Liver (tissue), 10 donors: ENCODE measurements at places on chromosomes 3 and 15.

GRCh38 chr15:76377217-76377616 is 40.6 kb downstream of the ISL2 start:
- no peak for DNase-seq

DNA sequence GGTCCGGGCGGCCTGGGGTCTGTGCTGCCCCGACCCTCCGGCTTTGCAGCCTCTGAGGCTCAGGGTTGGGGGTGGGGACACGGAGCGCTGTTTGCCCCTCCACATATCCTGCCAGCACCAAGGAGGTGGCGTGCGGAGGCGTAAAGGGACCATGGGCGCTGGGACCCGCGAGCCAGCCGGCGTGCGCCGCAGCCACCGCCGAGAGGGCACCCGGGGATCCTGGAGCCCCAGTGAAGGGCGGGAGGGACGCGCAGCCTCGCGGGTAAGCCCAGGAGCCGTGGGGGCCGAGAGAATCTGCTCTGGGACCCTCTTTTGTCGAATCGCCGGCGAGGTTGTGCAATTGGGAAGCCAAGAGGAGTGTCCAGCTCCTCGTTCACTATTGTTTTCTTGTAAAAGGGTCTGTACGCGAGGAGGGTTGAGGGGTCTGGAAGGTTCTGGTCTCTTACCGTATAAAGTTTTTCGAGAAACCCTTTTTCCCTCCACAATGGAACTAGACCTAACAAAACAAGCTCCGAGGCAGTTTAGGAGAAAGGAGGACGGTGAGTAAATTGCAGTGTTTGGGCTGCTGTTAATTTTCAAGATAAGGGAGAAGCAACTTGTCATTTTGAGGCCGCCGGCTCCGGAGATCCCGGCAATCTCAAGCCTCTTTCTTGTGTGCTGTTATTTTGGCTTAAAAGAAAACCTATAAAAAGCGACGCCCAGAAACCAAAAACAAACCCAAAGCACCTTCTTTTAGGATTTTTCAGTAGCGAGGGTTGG is 29.9 kb upstream of the ST3GAL6 start:
- DNase-seq: peak; percentile 43

DNA sequence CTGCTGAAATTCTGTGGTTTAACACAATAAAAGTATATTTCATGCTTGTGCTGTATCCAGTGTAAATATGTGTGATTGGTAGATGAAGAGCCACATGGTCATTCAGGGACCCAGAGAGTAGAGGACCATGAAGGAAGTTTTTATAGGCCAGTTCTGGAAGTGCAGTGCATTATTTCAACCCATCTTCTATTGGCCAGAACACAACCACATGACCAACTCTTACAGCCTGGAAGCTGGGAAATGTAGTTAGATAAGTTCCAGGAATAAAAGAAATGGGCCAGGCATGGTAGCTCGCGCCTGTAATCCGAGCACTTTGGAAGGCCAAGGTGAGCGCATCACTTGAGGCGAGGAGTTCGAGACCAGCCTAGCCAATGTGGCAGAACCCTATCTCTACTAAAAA is 21.4 kb upstream of the PRTG start:
- DNase-seq: no peak

DNA sequence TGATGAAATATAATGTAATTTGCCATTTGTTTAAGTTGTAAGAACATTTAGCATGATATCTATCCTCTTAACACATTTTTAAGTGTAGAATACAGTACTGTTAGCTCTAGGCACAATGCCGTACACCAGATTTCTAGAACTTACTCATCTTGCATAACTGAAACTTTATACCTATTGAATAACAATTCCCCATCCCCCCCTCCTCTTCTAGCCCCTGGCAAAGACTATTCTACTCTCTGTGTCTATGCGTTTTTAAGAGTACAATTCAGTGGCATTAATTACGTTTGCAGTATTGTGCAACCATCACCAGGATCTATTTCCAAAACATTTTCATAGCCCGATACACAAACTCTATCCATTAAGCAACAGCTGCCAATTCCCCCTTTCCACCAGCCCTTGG is 261.7 kb downstream of the PLOD2 start:
- DNase-seq: no peak

- DNase-seq: no peak
Observed at GRCh38 chr3:25863416-25863959, 73.6 kb downstream of the OXSM start.

DNA sequence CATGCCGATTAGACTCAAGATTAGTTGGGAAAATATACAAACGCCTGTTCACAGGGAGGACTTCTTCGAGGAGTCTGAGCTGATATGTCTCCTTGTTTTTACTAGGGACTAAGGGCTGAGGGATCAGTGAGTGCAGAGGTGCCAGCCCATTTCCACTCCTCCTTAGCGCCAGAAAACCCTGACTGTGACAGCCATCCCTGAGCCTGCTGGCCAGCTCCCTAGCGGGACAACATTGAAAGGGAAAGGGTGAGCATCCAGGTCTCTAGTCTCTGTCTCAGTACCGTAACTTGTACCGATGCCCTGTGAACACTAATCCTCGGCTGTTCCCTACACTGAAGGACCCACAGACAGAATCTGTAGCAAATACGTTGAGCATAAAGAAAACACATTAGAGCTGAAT is 243.4 kb downstream of the WNT5A start:
- DNase-seq: no peak

GRCh38 chr15:77584201-77584600 is 48.5 kb downstream of the LINGO1 start:
- DNase-seq: no peak

- no peak for DNase-seq
Observed at GRCh38 chr3:53518495-53518981, 24.1 kb downstream of the CACNA1D start.

DNA sequence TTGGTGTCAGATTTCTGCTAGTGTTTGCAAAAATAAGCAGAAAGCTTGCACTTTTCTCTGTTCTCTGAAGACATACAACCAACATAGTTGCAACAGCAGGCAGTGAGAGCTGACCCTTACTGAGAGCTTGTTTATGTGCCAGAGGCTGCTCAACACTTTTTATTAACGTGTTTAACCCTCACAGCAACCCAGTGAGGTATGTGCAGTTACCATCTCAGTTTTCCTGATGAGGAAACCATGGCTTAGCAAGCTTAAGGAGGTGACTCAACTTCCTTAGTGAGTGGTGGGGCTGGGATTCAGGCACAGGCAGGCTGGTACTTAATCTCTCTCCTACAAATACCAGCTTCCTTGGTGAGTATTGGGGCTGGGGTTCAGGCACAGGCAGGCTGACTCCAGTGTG is 158.1 kb upstream of the CTDSPL start:
- no peak for DNase-seq

- DNase-seq: no peak
Observed at GRCh38 chr3:111362381-111363009, 179.5 kb upstream of the CD96 start.

DNA sequence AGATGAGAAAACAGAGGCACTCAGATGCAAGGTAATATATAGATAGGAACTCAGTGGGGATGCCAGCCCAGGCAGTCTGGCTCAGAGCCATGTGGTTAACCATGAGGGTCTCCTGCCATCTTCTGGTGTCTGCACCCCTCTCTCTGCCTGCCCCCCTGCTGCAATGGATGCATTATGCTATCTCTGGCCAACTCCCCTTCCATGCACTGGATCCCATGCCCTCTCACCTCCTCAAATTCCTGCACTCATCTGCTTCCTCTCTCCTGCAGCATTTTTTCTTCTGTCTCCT is 163.2 kb downstream of the STT3B start:
- no peak for DNase-seq

DNA sequence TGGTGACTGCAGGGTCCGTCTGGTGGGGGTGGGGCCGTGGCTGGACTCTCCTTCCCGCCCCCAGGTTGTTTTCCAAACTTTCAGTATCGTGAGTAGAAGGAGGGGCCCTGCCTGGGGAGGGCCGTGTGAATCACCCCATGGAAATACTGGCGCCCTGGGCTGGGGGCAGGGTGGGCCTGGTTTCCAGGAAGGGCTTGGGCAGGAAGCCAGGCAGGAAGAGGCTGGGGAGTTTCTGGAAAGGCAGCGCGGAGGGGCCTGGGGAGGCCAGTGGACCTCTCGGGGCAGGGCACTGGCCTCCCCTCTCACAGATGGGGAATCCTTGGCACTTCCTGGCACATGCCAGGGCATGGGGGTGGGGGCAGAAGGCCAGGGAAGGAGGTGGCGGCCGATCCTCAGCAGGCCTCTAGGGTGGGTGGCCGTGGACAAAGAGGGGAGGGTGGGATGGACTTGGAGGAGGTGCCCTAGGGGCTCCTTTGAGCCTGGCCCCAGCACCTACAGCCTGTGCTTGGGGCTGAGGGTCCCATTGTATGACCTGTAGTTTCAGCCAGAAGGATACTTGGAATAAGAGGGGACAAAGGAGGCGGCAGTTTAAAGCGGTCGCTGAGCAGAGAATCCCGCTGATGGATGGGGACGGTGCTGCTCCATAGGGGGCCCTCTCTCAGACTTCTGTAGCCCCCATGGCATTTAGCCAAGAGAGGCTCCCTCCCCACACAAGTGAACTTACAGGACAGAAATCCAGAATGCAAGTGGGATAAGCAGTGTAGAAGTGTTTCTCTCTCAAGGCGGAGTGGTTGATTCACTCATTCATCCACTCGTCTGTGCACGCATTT is 56.5 kb upstream of the GATA2 start:
- peak; percentile 50 for DNase-seq

GRCh38 chr3:11060500-11061251 is 68.1 kb downstream of the SLC6A1 start:
- DNase-seq: peak; percentile 54

- no peak for DNase-seq
Observed at GRCh38 chr3:15756505-15756904, 41.3 kb downstream of the ANKRD28 start.

DNA sequence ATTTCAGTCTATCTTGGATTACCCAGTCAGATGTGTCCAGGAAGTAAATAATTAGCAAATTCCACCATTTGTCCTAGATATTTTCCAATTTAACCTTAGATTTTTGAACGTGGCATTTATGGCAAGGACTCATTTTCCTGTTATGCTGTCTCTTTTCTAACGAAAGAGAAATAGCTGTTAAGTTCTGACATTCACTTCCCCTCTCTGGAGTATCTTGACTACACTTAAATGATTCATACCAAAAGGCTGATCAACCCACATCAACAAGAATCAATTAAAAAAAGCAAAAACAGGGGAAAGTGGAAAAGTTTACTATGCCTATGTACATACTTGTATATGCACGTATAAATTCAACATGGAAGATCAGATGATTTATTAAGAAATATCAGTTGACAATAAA is 149.9 kb downstream of the FRMD5 start:
- DNase-seq: no peak

DNA sequence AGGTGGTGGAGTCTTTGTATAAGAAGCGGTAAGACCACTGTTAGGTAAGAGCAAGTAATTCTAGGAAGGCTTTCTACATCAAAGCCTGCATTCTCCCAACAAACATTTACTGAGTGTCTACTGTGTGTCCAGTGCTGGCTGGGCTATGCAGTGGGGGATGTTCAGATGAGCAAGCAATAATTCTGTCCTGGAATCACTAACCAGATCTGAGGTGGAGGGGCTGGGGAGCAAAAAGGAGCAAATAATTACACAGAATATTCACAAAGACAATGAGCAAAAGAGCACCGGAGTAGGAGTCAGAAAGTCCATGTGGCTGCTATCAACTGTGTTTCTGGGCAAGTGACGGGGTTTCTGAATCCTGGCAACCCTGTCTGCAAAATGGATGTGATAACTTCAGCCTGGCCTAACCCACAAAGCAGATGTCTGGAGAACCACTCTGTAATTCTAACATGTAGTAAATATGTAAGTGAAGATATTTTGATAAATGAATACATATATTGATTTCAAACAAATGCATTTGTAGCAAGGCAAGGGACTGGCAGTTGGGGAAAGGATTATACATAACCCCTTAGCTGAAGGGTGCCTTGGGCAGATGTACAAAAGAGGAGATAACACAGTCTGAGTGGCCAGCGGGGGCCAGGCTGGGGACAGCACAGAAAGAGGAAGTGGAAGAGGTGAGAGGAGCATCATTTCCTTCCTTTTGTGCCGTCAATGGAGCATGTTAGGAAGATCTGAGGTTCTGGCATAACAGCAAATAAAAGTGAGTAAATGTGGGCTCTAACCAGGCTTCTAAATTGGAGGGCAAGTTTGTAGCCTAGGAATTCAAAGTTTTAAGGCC is 28.8 kb downstream of the CYP8B1 start:
- DNase-seq: peak; percentile 49

DNA sequence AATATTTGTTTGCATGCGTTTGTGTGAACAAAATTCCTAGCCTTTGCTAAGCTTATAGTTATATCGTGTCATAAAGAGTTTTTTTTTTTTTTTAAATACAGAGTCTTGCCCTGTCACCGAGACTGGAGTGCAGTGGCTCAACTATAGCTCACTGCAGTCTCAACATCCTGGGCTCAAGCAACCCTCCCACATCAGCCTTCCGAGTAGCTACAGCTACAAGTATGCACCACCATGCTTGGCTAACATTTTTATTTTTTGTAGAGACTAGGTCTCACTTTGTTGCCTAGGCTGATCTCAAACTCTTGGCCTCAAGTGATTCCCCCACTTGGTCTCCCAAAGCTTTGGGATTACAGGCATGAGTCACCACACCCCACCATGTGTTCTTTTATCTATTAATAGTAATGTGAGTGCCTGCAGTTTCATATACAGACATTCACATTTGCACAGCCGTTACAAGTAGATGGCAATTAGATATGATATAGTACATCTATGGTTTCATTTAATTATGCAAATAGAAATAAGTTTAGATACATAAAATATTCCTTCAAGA is 848.6 kb downstream of the PDCD6IP start:
- DNase-seq: no peak

GRCh38 chr3:49727154-49727923 is 3.6 kb upstream of the GMPPB start:
- no peak for DNase-seq

- DNase-seq: no peak
Observed at GRCh38 chr15:70576696-70577095, 186.7 kb downstream of the UACA start.

DNA sequence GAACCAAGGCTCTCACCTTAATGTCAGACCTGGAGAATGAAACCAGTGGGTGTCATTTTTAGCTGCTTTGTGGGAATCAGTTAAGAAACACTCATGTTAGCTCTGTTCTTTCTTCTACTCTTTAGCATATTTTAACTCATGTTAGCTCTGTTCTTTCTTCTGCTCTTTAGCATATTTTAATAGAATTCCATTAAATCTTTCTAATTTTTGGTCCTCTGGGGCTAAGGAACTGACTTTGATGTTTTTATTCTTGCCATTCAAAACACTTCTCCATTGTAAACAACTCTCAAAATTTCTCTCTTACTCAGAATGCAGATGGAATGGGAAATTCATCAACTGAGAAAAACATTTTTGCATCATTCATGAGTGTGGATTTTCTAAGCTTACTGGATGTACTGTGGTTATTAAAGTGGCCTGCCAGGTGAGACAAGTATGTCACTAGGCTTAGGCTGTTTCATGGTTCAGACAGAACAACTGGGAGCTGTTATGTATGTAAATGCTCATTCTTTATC is 680.6 kb downstream of the ROBO2 start:
- DNase-seq: no peak

DNA sequence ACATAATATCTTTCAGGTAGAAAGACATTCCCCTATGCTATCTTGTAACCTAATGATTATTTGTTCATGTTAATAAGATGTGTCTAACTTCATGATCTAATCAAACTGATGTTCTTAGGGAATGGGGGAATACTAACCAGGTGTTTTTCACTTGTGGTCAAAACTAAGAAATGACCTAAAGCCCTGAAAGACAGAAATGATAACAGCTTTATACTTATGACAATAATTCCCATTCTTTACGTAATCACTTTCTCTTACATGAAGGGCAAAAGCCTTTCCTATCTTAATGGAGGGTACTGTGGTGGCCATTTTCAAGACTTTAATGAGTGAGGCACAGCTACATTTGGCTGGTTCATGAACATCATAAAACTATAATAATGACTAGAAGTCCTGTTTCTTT is 33.9 kb upstream of the MEIS2 start:
- DNase-seq: no peak

GRCh38 chr3:100609963-100610362 is 562 bp downstream of the ADGRG7 start:
- no peak for DNase-seq
